ENCODE measurements at places on chromosomes 2 and 18.
A peak's percentile ranks its signal among the peaks of the same experiment; 100 is the strongest.

DNA sequence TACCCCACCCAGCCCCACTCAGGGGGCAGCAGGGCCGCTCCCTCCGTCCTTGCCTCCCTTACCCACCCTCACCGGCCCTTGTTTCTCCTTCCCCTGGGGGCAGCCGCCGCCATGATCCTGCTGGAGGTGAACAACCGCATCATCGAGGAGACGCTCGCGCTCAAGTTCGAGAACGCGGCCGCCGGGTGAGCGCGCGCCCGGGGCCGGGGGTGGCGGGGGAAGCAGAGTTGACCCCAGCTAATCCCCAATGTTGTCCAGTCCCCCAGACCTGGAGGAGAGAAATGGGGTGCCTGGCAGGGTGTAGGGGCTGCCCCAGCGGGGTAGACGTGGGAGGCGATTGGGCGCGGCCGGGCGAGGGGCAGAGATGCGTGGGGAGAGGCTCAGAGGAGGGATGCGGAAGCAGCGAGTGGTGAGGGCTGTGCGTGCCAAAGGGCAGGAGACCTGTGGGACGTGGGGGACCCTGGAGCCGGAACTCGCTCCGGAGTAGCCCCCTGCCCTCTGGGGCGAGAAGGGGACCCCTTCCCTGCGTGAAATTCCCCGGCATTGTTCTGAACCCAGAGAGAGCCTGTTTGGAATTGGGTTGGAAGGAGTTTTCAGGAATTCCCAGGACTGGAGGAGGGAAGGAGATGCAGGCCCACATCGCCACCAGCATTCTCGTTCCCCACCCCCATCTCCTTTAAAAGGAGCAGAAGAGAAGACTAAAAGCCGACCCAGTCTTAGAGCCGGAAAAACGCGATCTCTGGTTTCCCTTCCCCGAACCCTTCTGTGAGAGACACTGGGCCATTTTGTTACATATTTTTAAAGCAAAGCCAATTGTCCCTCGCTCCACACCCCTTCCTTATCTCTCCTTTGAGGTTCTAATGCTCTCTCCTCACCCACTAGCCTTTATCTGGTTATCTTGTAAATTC, 625 bp downstream of the ARPC2 start:
- peak; percentile 86 for DNase-seq

- no peak for DNase-seq
Measured at GRCh38 chr2:112836695-112837117, at the start of gene IL1B. Gene IL1B (minus strand): TSS chr2:112836779. CDS start chr2:112836229, 550 bp downstream.

GRCh38 chr2:153213022-153213421, 265.5 kb downstream of the RPRM start:
- no peak for DNase-seq

DNA sequence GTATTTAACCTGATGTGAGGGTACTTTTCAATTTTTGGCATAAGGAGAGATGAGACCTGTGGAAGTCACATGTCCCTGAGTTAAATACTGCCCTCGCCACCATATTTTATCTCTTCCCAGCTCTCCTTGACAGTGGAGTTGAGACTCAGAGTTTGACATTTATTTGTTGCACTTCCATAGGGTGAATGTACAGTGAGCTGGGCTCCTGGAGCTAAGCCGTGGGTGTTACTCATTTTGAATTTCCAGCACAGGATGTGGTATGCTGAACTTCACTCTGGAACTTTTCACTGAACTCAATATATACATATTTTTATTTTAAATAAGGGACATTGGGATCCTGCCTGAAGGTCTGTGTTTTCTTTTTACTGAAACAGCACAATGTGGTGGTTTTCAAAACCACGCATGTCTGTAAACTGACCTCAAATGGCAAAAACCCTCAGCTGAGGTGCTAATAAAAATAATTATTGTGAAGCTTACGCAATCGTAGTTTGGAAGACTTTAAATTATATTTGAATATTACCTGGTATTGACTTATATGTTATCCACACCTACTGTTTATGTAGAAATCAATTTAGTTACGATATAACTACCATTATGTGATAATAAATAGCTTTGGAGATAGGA, 12.1 kb downstream of the RNF144A start:
- peak; percentile 21 for DNase-seq

GRCh38 chr2:237669283-237669627, 41.9 kb downstream of the LRRFIP1 start:
- DNase-seq, result no peak

DNA sequence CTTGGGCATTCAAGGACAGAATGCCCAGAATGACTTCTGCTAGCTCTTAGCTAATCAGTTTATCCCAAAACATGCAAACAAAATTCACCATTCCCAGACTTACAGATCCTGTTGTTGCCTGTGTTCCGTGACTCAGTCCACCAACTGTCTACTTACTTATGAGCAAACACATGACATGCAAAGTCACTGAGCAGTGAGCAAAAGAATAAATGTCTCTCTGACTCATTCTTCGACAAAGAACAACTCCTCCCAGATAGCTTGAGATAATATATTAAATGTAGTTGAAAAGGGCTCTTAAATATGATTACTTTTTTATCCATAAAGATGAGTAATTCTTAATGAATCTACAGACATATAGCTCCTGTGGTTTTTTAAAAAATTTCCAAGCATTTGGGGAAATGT, 9.0 kb upstream of the CREG2 start:
- no peak for DNase-seq

GRCh38 chr2:27831279-27832050, 58.7 kb downstream of the RBKS start:
- DNase-seq, result no peak

- DNase-seq, result no peak
Measured at GRCh38 chr2:29334706-29335105, 219.5 kb downstream of the CLIP4 start.

DNA sequence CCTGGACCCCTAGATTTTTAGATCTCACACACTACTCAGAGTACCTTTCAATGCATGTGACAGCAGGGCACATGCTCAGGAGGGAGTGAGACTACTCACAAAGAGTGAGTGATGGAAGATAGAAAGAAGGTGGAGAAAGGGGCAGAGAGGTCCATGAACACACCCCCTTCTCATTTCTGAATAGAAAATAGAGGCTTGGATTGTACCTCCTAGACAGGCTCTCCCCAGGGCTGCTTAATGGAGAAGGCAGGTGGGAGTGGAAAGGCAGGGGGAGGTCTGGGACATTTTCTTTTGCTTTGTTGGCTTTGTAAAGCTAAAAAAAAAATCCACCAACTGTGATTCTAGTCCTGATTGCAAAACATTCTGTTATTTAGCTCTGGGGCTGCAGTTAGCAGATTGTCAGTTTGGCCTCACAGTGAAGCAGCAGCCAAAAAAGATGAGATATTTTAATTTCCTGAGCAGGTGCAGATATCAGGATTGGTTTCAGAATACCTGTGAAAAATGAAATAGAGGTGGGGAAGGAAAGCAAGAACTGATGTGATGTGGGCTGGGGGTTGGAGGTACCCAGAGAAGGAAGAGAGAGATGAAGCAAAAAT, 119.3 kb upstream of the GYPC start:
- no peak for DNase-seq

DNA sequence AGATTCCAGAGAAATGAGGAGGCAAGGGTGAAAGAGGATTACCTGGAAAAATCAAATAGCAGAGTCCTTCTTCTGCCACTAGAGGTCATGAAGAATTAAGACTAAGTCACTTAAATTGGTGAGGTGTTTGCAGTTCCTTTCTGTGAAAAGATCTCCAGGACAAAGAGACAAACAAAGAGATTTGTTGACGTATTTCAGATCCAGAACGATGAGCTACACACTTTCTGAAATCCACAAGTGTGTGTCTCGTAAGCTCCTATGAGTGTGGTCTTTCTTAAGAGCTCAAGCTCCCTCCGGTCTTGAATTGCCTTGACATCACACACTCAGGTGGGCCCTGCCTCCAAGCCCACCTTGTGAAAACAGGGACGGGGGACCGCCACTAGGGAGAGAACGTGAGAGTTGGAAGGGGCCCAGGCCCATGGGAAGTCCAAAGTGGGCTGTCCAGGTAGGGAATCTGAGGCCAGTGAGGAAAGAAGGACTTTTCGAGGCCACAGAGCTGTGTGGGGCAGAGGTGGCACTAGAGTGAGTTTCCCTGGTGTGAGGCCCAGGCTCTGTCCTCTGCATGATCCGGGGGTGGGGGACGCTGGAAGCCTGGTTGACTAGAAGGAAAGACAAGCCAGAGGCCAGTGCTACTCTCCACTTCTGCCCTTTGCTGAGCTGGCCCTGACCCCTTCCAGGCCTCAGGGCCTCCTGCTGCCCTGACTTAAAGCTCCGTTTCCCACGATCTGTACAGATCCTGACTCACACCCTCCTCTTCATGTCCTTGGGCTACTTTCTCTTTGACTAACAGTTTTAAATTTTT, 168.1 kb upstream of the NCK2 start:
- peak; percentile 65 for DNase-seq

DNA sequence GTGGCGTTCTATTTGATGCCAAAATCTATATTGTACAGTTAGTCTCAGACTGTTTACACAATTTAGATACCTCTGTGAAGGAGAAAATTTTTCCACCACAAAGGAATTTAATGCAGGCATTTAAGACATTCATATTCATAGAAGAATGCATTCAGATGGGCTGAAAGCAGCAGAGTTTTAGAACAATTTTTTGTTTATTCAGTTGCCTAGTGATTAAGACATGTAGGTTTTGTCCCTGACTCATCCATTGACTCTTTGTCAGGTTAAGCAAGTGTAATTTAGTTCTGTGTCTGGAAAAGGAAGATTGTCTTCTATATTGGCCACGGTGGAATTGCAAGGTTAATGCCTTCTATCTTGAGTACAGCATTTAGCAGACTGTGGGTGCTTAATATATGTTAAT, 515.0 kb downstream of the PARD3B start:
- DNase-seq, result no peak

- no peak for DNase-seq
Measured at GRCh38 chr18:33123862-33124518, 316.5 kb downstream of the CCDC178 start.
